Myocyte (in vitro differentiated cells): ENCODE measurements at places on chromosomes 16 and 17. TPM values are rescaled to one million over a fixed set of nuclear protein-coding genes. Genes with fewer than 3 reads are reported as not detected.

- DNase-seq: no peak
These were observed 42.1 kb downstream of the ABHD15 start for GRCh38 chr17:29524692-29525091.

DNA sequence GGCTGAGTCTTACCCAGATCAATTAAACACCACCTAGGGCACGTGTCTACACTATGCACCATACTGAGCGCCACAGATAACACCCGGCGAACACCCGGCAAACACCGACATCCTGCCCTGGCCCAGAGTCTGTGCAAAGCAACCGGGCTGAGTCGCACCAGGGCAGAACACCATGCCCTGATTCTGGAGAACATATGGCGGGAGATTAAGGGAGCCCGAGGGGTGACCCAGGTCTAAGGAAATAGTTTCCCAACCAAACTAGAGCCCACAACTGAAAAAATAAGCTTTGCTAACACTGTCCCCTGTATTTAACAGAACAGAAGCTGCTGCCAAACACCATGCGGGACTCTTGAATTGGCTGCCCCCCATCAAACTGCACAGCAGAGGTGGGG, 22.1 kb downstream of the MYO18A start:
- DNase-seq: no peak

DNA sequence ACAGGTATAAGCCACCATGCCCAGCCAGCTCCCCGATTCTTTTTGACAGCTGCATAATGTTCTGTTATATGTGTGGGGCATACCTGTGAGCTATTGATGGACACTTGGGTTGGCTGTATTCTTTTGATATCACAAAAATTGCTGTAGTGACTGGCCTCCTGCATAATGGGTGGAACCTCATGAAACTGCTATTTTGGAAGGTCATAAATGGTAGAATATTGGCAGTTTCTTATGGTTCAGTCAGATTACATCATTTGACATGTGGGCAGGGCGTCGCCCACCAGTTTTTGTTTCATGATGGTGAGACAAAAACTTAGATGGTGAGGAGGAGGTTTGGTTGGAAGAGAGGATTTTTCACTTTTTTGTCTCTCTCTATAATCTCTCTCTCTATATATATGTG, 26.7 kb upstream of the POLR3E start:
- no peak for DNase-seq

- peak; percentile 36 for DNase-seq
These were observed 131.2 kb upstream of the FAM20A start for GRCh38 chr17:68732301-68732749.

DNA sequence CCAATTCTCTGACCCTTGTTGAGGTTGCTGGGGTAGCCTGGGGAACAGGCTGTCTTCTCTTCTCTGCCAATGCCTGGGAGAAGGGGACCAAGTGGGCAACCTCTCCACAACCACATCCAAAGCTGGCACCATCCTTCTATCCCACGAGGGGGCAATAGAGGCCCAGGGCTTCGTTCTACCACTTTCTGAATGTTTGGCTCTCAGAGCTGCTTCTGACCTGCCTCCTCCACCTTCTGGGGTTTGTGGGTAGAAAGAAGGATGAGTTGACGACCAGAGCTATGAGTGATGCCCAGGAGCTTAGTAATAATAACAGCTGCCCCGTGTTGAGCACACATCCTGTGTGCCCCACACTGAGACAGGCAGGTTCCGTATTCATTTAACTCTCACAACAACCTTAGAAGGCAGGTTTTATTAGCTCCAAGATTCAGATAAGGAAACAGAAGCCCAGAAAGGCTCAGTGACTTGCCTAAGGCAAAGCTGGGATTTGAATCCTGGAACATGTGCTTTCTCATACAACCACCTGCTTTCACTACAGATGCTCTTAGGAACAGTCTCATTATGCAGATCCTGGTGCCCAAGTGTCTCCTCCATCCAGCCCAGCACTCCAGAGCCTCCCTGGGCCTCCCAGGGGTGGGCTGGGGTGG, 11.1 kb downstream of the TSPOAP1 start:
- DNase-seq: peak; percentile 64

- DNase-seq: no peak
These were observed 9.2 kb downstream of the ELOB start for GRCh38 chr16:2767891-2768290.

DNA sequence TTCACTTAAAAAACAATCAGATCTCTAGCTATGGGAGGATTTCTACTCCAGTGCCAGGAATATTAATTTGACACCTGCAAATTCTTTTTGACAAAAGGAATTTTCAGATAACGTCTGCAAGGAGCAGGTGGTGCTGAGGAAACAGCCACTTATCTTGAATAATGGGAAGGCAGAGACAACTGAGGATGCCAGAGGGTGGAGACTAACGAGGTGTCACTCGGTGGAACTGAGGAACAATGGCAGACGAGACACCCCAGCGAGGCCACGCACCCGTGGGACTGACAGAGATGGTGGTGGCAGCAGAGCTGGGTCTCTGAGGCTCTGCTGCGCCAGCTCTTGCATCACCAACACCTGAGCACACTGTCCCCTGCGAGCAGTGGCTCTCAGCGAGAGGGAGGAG, 42.2 kb downstream of the VAC14 start:
- DNase-seq: no peak

DNA sequence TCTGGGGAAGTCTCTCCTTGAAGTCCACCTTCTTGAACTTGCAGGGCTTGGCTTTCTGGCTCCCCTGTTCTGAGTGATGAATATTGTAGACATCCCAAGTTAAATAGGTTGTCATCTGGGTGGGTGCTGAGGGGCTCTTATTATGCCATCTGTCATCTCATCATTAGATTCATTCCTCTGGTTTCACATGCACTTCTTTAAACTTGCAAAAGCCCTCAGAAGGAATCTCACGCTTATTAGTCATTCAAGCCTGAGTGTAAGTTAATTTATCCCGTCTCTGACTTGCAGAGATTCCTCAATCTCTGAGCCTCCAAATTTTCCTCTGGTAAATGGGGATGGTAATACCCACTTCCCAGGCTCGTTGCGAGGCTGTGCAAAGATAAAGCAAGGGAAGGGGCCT, 5.7 kb downstream of the MGAT5B start:
- DNase-seq: no peak

GRCh38 chr17:74987909-74988711, 678 bp downstream of the CDR2L start:
- peak; percentile 85 for DNase-seq

- DNase-seq: no peak
These were observed 33.9 kb downstream of the MYH11 start for GRCh38 chr16:15822957-15823356.

- DNase-seq: no peak
These were observed 8.9 kb downstream of the ZNF597 start for GRCh38 chr16:3434373-3434772.

DNA sequence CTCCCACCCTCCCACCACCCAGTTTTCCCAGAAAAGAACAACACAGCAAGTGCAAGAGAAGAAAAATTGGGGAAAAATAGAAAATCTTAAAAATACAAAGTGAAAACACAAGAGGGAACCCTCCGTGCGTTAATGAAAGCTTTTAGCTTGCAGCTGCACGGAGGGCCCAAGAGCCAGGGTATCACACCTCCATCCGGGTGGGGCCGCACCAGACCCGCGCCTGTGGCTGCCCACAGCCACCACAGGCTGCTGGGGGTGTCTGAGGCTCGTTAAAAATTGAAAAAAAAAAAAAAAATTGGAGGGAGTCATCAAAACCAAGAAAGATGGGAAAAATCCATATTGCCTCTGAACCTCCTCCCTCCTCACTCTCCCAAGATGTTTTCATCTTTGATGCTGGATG, 18.6 kb downstream of the ENGASE start:
- DNase-seq: no peak

DNA sequence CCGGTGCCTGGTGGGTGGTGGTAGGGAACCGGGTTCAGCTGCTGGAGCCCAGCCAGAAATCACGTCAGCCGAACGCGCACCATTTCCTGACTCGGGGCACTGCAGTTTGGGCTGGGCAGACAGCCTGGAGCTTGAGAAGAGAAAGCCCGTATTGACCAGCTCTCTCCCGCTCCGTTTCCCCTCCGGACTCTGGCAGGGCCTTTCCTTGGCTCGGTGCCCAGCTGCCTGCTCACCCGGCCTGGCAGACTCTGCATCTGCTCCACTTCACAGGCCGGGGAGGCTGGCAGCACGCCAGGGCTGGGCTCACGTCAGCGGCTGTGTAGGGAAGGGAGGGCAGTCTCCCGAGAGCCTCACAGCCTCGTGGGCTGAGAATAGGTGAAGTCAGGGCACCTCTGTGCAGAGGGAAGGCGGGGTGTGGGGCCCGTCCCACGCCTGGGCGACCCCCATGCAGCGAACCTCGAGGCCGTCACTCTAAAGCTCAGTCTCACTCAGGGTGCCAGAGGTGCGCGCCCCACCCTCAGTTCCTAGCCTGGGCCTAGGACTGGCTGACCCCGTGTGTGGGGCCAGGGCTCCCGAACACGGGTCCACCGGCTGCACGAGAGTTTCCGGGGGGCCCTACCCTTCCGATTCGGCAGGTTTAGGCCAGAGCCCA, 59.1 kb downstream of the OR1D5 start:
- DNase-seq: peak; percentile 97

GRCh38 chr16:14321542-14321941, 250.4 kb downstream of the MRTFB start:
- no peak for DNase-seq

GRCh38 chr17:27526604-27527002, 70.4 kb downstream of the KSR1 start:
- DNase-seq: no peak

GRCh38 chr16:72999541-73000019, 48.3 kb downstream of the ZFHX3 start:
- DNase-seq: no peak

- DNase-seq: no peak
These were observed 300.7 kb upstream of the TNRC6C start for GRCh38 chr17:77657839-77658238.

DNA sequence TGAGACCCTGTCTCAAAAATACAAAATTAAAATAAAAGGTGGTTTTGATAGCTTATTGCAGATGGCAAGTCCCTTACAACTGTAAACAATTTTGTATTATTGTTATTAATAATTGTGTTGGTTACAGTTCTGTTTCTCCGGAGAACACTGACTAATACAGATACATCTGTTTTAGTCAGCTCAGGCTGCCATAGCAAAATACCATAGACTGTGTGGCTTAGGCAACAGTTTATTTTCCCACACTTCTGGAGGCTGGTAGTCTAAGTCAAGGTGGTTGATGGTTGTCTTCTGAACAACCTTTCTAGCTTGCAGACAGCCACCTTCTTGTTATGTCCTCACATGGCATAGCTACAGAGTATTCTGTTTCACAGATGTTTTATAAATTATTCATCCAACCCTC, 14.2 kb upstream of the IL21R start:
- DNase-seq: peak; percentile 16

DNA sequence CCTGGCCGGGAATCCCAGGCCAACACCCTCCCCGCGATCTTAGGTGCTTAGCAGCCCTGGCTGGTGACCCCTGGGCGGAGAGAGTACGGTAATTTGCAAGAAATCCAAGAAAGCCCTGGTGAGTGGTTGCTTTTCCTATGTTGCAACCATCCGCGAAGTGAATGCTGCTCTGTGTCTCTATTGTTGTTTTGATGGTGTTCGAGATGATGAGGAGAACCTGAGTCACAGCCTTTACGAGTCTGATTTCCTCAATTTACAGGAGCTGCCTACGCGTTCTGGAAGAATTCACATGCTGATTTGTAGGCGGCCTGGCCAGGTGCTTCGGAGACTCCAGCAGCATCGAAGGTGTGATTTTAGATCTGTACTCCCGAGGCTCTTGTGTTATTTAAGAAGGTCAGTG, 63.3 kb downstream of the TMEM235 start:
- no peak for DNase-seq

Gene TERB1
- total RNA-seq: not detected in 2 replicates

Gene PLEKHH3
- 49.1 and 58.6 TPM in 2 replicates for total RNA-seq

Gene TCF25
- total RNA-seq: 169 and 183 TPM in 2 replicates

Gene TBC1D3D
- total RNA-seq: not detected in 2 replicates

Gene CHD9NB
- 0.24 TPM in 1 of 2 replicates, not detected in the other for total RNA-seq

Gene HBZ
- total RNA-seq: not detected in 2 replicates

Gene CCL13
- not detected in 2 replicates for total RNA-seq
